ENCODE measurements at places on chromosomes 3 and 15. TPM values are rescaled to one million over a fixed set of nuclear protein-coding genes. Genes with fewer than 3 reads are reported as not detected.

ANKRD28 gene
- 12.4 TPM for polyA plus RNA-seq

SATB1 gene
- 44.5 TPM for polyA plus RNA-seq

LRRC31 gene
- polyA plus RNA-seq: not detected

GOLGA6B gene
- not detected for polyA plus RNA-seq

MME gene
- polyA plus RNA-seq: 11.9 TPM

A4GNT gene
- polyA plus RNA-seq: not detected

CCDC33 gene
- not detected for polyA plus RNA-seq

MASP1 gene
- polyA plus RNA-seq: not detected

RTP1 gene
- polyA plus RNA-seq: not detected

IL17RD gene
- not detected for polyA plus RNA-seq

CHRNB4 gene
- not detected for polyA plus RNA-seq

CD200R1 gene
- 0.52 TPM for polyA plus RNA-seq

NR1I2 gene
- polyA plus RNA-seq: 0.21 TPM

FMN1 gene
- 1.0 TPM for polyA plus RNA-seq

SST gene
- not detected for polyA plus RNA-seq

MRPS11 gene
- 61.4 TPM for polyA plus RNA-seq

THSD4 gene
- not detected for polyA plus RNA-seq

SCG3 gene
- not detected for polyA plus RNA-seq

SLC6A1 gene
- not detected for polyA plus RNA-seq

CPEB1 gene
- polyA plus RNA-seq: not detected

IL20RB gene
- polyA plus RNA-seq: 0.31 TPM

ZNF385D gene
- polyA plus RNA-seq: not detected

SAXO2 gene
- 7.5 TPM for polyA plus RNA-seq

GRM2 gene
- 0.07 TPM for polyA plus RNA-seq

ITIH1 gene
- not detected for polyA plus RNA-seq

SLC51A gene
- not detected for polyA plus RNA-seq

LRRN1 gene
- polyA plus RNA-seq: 0.26 TPM

GOLGA8T gene
- polyA plus RNA-seq: not detected

TMIE gene
- not detected for polyA plus RNA-seq

NDN gene
- 0.85 TPM for polyA plus RNA-seq

PEX11A gene
- 2.6 TPM for polyA plus RNA-seq

FAM174B gene
- not detected for polyA plus RNA-seq

MINAR1 gene
- polyA plus RNA-seq: not detected

ATP8B4 gene
- polyA plus RNA-seq: not detected

CLEC3B gene
- not detected for polyA plus RNA-seq

GREM1 gene
- polyA plus RNA-seq: not detected

EAF2 gene
- 783 TPM for polyA plus RNA-seq

LYZL4 gene
- polyA plus RNA-seq: not detected

DCP1A gene
- polyA plus RNA-seq: 86.7 TPM

SV2B gene
- polyA plus RNA-seq: not detected

ADAM10 gene
- polyA plus RNA-seq: 113 TPM

SAMD7 gene
- 0.11 TPM for polyA plus RNA-seq

CLRN1 gene
- not detected for polyA plus RNA-seq

SLC9C1 gene
- polyA plus RNA-seq: not detected

SERPINI2 gene
- not detected for polyA plus RNA-seq

GPR149 gene
- polyA plus RNA-seq: not detected

ERICH6 gene
- polyA plus RNA-seq: not detected

HDDC3 gene
- polyA plus RNA-seq: 36.0 TPM

LRRIQ4 gene
- not detected for polyA plus RNA-seq

TMC3 gene
- polyA plus RNA-seq: not detected

MYRIP gene
- not detected for polyA plus RNA-seq

UROC1 gene
- not detected for polyA plus RNA-seq

Data from naive B cell (primary cell).